ENCODE measurements at places on chromosomes 6 and 20. TPM values are rescaled to one million over a fixed set of nuclear protein-coding genes. Genes with fewer than 3 reads are reported as not detected.

Gene IPCEF1
- not detected for total RNA-seq

Gene PAX1
- total RNA-seq: not detected

Gene PHF3
- total RNA-seq: 21.0 TPM

Gene HLA-E
- total RNA-seq: 122 TPM

GRCh38 chr6:162970246-162970645, 242.5 kb downstream of the PACRG start:
- no peaks in the 10 kb centered on the region for H3K27me3 ChIP-seq
- no peak for DNase-seq
- peaks cover 17% of the 10 kb centered on the region for H3K4me1 ChIP-seq
- H3K36me3 ChIP-seq: peaks cover 7% of the 10 kb centered on the region
- no peak overlapping the region for H3K4me3 ChIP-seq

Measured in HFFc6 (cell line).